ENCODE measurements at places on chromosomes 13 and 19.

- no peak for DNase-seq
Measured at GRCh38 chr13:50892210-50892944, 17.2 kb upstream of the RNASEH2B start.

GRCh38 chr13:73364736-73365135 lies 305.9 kb downstream of the KLF5 start:
- no peak for DNase-seq

DNA sequence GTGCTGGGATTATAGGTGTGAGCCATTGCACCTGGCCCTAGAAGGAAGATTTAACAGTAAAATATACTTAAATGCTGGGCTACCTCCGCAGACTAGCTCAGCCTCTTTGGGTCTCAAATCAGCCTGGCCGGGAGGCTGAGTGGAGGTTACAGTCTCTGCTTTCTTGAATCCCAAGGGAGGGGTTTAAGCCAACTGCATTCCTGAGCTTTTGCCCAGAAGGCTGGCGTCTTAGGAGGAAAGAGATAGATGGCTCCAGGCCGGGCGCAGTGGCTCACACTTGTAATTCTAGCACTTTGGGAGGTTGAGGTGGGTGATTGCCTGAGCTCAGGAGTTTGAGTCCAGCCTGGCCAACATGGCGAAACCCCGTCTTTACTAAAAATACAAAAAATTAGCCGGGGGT lies 623 bp upstream of the C5AR1 start:
- DNase-seq = no peak

DNA sequence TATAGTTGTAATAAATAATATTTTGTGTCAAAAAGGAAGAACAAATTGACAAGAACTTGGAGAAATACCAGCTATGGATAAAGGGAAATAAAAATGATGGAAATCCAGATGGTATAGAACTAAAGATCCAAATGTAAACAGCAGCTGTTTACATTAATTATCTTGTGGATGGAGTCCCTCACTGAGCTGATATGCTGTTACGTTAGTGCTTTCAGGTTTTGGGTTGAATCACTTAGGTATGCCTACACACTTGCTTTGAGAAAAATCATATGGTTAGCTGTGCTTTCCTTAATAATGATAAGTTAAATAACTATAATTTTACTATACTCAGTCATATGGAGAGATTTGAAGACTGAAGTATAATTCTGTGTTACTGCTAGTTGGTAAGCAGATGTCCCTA lies 27.7 kb downstream of the WASF3 start:
- no peak for DNase-seq

- DNase-seq = peak; percentile 53
Measured at GRCh38 chr19:737591-738093, 13.3 kb upstream of the MISP start.

DNA sequence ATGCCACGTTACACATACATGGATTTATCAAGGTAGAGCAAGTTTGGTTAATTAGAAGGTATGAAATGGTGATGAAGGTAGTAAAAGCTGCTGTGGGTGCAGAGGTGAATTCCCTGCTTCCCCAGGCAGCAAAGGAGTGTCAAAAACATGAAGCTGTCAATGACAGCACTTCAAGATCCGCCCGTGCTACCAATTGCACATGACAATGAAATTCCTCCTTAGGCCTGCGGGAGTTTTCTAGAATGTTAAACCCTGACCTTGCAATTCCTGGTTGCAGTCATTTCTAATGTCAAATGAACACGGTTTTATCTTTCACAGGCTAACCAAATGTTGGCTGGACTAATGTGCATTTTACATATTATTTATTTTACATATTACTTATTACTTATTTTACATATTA lies 67.7 kb upstream of the LSM14A start:
- DNase-seq = no peak

DNA sequence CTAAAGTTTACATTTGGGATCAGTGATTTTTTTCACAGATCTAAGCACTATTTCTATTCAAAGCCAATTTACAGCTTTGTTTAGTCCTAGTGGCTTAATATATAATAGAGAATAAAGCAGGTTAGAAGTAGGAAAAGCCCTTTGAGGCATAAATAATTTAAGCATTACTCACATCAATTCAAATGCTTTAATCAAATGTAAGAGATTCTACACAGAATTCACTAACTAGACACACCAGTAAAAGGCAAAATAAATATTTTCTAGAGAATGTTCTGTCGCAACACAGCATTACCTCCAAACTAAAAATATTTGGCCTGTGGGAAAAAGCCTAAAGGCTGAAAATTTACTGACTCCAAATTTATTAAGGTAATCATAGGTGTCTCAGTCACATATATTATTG lies 31.3 kb downstream of the KCTD12 start:
- DNase-seq = no peak

DNA sequence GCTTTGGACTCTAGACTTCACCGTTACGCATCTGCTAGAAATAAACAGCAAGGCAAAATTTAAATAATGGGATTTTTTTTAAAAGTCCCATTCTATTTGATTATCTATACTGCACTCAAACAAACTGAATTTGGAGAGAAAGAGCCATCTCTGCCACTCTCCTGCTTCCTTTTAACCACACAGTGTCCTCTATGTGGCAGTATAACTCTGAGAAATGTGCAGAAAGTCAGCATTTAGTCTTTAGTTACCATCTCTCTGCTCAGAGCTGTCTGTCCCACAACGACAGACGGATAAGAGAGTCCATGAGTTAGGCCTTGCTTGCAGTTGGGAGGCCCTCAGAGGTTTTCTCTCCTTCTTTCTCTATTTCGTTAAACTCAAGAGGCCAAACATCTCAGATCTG lies 21.2 kb downstream of the CCNA1 start:
- DNase-seq = no peak

DNA sequence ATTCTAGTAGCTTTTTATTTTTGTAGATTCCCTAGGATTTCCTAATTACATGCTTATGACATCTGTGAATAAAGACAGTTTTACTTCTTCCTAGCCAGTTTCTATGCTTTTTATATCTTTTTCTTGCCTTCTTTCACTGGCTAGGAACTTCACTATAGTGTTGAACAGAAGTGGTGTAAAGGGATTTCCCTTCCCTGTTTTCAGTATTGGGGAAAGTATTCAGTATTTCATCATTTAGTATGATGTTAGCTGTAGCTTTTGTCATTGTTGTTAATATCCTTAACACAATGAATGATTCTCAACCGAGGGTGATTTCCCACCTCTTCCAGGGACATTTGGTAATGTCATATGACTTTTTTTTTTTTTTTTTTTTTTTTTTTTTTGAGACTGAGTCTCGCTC lies 77.3 kb downstream of the SLC6A16 start:
- no peak for DNase-seq

DNA sequence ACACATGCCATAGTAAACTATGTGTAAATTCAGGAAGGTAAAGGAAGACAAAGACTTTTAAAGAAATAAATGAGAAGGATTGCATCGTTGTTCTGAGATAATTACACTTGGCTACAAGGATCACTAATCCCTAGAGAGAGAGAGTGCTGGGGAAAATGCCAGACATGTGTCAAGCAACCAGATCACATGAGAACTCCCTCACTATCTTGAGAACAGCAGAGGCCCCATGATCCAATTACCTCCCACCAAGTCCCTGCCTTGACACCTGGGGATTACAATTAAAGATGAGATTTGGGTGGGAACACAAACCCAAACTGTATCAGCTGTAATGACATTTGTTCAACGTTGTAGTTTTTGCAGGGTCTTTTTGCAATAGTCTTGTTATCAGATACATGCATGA lies 1600.9 kb upstream of the MIR17HG start:
- no peak for DNase-seq

DNA sequence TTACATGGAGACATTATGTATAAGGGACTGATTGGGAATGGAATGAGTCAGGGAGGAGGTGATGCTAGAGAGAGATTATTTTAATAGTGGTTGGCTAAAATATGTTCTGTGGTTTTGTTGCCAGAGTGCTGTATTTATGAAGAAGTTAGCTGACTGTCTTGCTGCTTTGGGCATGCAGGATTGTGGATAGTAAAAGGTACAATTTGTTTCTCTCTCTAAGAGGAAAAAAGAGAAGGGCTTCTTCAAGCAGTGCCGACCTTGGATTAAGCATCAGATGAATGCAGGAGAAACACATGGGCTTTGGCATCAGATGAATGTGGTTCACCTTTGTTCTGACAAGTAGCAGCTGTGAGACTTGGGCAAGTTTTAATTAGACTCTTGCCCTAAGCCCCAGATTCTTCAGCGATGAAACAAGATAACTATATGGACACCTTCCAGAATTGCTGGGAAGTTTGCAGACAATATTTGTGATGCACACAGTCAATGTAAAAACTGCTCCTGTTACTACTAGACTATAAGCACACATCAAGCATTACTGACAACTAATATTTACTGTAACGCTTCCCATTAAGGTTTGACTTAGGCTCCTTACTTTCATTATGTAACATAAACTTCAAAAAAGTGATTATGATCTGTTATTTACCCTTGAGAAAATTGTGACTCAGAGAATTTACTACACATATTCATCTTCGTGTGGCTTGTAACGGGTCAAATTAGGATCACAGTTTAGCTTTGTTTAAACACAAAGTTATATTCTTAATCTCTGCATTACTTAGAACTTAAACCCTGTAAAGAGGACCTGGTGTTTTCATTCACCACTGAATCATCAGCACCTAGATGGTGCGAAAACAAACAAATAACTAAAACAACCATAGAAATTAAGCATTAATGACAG lies 824.0 kb downstream of the PCDH9 start:
- DNase-seq = no peak

DNA sequence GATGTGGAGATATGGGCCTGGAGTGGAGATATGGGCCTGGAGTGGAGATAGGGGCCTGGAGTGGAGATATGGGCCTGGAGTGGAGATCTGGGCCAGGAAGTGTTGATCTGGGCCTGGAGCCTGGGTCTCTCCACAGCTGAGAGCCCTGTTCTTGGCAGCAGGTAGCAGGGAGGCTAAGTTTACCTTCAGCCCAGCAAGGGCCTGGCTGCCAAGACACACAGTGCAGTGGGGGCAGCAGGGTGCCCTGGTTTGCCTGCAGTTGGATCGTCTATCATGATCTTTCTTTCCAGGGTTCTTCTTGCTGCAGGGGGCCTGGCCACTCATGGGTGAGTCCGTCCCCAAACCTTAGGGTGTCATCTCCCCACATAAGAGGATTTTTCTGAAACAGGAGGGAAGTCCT lies 687 bp downstream of the KIR3DL2 start:
- no peak for DNase-seq

GRCh38 chr13:53152057-53152421 lies 123.4 kb downstream of the OLFM4 start:
- no peak for DNase-seq

DNA sequence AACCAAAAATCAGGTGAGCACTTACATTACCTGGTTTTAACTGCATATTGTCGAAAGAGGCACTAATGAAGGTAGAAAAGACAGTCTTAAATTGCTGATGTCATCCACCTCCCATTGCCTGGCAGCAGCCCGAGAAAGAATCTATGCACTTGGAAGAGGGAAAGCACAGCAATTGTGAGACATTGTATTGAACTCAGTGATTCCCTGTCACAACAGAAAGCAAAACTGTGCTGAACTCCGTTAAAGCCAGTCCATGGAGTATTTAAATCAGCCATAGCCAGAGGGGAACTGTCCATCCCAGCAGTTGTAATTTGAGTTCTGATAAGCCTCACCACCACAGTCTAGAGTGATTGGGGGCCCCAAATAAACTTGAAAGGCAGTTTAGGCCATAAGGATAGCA lies 466.6 kb upstream of the PCDH9 start:
- no peak for DNase-seq

- DNase-seq = no peak
Measured at GRCh38 chr19:19040417-19040816, 7.0 kb downstream of the ARMC6 start.

DNA sequence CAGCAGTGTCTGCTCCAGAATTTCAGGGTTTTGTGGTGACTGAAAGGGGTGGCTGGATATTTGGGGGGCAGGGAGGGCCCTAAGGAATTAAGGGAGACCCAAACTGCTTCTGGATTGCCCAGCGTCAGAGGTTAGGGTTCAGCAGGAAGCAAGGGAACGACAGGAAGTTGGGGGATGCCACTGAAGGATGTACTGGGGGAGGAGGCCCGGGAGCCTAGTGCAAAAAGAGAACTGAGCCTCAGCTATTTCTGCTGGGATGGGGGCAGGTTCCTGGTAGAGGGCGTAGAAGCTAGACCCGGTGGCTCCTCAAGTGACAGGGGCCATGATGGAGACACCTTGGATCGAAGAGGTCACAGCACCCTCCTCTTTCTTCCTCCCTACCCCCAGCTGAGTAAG lies 1.1 kb downstream of the CYP2S1 start:
- no peak for DNase-seq

DNA sequence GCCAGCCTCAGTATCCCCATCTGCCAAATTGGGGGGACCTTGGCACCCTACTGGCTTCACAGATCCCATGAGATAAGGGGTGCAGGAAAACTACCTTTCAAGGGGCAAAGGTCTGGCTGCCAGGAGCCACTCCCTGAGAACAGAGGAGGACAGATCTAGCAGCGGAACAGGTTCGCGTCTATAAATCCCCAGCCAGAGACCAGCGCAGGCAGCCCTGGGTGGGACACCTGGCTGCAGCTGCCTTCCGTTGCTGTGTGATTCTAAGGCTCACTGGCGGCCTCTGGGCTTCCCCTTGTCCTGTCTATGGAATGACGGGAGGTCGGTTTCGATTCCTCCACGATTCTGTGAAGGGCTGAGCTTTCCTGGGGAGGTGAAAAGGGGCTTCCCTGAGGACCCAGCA lies 7.3 kb downstream of the RELB start:
- no peak for DNase-seq

DNA sequence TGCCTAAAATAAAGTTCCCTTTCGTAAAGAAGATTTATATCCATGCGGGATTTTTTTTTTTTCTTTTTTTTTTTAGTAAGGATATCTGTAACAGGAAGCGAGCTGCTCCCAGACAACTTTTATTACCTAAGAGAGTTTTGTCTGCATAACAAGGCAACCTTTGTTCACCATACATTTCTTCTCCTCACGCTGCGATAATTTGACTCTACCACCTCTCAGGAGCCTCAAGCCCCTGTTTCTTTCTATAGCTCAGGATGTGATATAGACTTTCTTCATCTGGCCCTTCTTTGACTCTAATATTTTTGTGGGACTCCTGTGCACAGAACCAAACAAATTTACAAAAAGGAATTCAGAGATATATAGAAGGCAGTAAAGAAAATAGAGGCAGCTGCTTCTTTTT lies 1053.7 kb upstream of the SPRY2 start:
- no peak for DNase-seq

DNA sequence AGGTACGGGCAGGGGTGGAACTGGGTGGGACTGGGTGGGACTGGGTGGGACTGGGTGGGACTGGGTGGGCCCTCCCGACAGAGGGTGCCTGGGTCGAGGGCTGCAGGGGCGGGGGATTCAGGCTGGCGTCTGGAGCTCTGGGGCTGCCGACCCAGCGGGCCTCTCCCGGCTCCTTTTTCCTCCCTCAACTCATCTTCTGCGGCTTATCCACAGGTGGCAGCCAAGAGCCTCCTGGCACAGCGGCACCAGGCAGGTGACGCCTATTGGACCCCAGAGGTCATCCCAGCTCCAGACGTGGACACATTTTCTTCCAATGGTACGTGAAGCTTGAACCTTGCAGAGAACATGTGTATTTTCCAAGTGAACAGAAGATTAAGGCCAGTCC lies 533 bp downstream of the ZNF544 start:
- DNase-seq = no peak
